Glutamatergic neuron (in vitro differentiated cells): ENCODE measurements at places on chromosomes 3 and 15.
A peak's percentile ranks its signal among the peaks of the same experiment; 100 is the strongest.

- DNase-seq, result peak; percentile 69
- H3K36me3 ChIP-seq, result no peaks in the 10 kb centered on the region
- H3K4me1 ChIP-seq, result peaks cover 10% of the 10 kb centered on the region
Observed at GRCh38 chr15:58932710-58933280, 684 bp downstream of the SLTM start.

- H3K4me3 ChIP-seq, result no peak overlapping the region
- no peaks in the 10 kb centered on the region for H3K36me3 ChIP-seq
- H3K27me3 ChIP-seq, result no peaks in the 10 kb centered on the region
- H3K27ac ChIP-seq, result no peak overlapping the region
Observed at GRCh38 chr15:86744198-86744780, 664.6 kb downstream of the AGBL1 start.

DNA sequence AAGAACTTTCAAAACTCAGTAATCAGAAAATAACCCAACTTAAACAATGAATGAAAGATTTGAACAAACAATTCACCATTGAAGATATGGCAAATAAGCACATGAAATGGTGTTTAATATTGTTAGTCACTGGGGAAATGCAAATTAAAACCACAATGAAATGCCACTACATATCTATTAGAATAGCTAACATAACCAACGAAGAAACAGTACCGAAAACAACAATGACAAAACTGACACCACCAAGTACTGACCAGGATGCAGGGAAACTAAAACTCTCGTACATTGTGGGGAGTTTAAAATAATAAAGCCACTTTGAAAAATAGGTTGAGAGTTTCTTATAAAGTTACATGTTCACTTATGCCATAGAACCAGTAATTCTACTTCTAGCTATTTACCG, 69.1 kb downstream of the KBTBD8 start:
- DNase-seq, result no peak
- peaks cover 2% of the 10 kb centered on the region for H3K27me3 ChIP-seq
- H3K27ac ChIP-seq, result no peak overlapping the region

DNA sequence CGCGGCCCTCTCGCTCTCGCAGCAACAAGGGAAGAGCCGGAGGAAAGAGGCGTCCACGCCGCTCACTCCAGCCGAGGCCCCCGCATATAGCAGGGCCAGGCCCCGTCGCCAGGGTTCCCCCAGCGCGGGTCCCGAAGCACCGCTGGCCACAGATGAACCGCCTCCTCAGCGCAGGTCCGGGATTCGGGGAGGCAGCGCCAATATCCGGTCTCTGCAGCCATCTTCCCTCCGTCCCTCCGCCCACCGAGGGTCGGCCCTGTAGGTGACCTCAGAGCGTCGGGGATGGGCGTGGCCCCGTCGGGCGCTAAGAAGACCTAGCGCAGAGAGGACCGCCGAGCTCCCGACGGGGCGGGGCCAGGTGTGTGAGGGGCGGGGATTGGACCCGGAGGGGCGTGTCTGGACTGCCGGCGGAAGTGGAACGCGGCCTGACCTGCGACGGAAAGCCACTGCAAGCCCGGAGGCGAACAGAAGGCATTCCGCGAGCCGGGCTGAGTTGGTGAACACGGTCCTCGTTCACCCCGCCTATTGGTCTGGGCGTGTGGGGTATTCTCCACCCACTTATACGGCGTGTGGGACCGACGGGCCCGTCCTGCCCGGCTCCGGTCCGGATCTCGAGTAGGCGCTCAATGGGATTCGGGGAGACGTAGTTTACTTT, 26.8 kb upstream of the MTHFS start:
- peak; percentile 99 for DNase-seq
- peak overlapping the region; percentile 99 for H3K27ac ChIP-seq
- H3K36me3 ChIP-seq, result peaks cover 23% of the 10 kb centered on the region
- H3K27me3 ChIP-seq, result peaks cover 8% of the 10 kb centered on the region

DNA sequence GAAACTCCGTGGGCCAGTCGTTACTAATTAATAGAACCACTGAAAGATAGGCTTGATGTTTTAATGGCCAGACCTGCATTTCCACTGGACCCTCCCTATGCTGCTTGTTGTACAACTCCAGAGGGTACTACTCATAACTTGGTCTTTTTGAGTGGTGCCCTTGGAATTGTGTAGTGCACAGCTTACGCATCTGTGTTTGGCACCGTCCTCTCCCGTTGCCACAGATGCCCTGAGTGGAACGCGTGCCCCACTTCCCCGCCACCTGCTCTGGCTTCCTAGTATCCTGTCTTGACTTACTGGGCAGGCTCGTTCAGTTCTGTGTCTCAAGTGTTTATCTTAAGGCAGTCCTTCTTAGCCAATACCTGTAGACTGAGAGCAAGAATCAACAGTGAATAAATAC, 78.7 kb downstream of the USP13 start:
- H3K27me3 ChIP-seq, result peaks cover 3% of the 10 kb centered on the region
- DNase-seq, result no peak
- H3K36me3 ChIP-seq, result no peaks in the 10 kb centered on the region
- H3K4me3 ChIP-seq, result no peak overlapping the region

DNA sequence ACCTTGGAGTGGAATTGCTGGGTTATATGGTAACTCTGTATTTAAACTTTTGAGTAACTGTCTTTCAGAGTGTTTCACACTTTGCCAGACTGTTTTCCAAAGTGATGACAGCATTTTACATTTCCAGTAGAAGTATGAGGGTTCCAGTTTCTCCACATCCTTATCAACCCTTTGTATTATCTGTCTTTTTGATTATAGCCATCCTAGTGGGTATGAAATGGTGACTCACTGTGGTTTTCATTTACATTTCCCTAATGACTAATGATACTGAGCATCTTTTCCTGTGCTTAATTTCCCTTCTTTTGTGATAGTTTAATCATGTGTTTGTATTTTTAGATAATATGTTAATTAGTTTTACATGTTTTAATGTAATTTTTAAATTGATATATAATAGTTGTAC, 138.1 kb upstream of the DAZL start:
- no peak overlapping the region for H3K4me3 ChIP-seq
- H3K27me3 ChIP-seq, result no peaks in the 10 kb centered on the region
- H3K27ac ChIP-seq, result no peak overlapping the region
- H3K4me1 ChIP-seq, result no peaks in the 10 kb centered on the region
- peaks cover 14% of the 10 kb centered on the region for H3K36me3 ChIP-seq

GRCh38 chr3:58471025-58471887, 20.6 kb upstream of the KCTD6 start:
- no peak overlapping the region for H3K27ac ChIP-seq
- H3K36me3 ChIP-seq, result no peaks in the 10 kb centered on the region
- peaks cover 7% of the 10 kb centered on the region for H3K27me3 ChIP-seq
- no peak for DNase-seq

DNA sequence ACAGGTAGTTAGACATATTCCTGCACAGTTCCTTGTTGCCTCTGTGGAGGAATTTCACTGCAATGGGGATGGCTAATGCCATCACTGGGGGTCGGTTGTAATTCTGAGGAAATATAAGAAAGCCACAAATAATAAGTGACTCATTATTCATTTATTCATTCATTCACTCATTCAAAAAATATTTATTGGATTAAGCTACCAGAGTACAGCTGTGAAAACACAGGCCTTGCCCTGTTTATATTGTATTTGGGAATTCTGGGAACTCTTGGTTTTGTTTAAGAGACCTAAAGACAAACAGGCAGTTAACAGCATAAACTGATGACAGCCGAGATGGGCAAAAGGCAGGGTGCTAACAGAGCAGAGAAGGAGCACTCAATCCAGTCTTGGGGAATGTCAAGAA, 23.6 kb downstream of the PTX3 start:
- H3K4me1 ChIP-seq, result no peaks in the 10 kb centered on the region
- DNase-seq, result no peak
- H3K27ac ChIP-seq, result no peak overlapping the region
- H3K4me3 ChIP-seq, result no peak overlapping the region
- H3K36me3 ChIP-seq, result no peaks in the 10 kb centered on the region

DNA sequence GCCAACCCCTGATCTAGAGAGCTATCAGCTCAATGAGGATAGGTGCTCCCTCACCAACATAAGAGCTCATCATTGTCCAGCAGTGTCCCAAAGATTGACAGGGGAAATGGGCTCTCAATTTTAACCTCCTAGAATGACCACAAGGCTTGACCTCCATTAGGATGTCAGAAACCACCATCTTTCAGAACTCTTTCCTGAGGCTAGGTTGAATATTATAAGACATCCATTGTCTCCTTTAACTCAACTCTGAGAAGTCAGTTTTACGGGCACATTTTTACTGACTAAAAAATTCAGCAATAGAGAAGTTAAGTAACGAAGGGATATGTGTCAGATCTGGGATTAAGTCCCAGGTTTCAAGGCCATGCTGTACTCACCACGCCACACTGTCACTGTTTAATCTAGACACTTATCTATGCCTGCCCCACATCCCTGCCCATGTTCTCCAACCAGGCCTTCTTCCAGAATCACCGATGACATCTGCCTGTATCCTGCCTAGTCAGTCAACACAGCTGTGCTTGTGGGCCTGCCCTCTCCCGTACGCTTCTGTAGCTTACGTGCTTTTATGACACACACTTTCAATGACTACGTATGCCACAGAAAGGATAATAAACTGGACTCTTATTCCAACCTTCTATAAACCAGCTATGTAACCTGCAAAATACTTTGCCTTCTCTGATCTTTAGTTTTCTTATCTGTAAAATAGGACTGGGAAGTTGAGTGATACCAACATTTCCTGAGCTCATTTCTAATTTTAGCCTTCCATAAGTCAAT, 17.1 kb upstream of the MUC13 start:
- H3K4me3 ChIP-seq, result no peak overlapping the region
- H3K27me3 ChIP-seq, result peaks cover 1% of the 10 kb centered on the region
- no peak for DNase-seq
- H3K4me1 ChIP-seq, result no peaks in the 10 kb centered on the region

GRCh38 chr15:79171320-79172031, 80.9 kb upstream of the RASGRF1 start:
- H3K27ac ChIP-seq, result peak overlapping the region; percentile 36
- no peak overlapping the region for H3K4me3 ChIP-seq
- H3K4me1 ChIP-seq, result peaks cover 13% of the 10 kb centered on the region
- H3K27me3 ChIP-seq, result no peaks in the 10 kb centered on the region
- DNase-seq, result no peak
- no peaks in the 10 kb centered on the region for H3K36me3 ChIP-seq

DNA sequence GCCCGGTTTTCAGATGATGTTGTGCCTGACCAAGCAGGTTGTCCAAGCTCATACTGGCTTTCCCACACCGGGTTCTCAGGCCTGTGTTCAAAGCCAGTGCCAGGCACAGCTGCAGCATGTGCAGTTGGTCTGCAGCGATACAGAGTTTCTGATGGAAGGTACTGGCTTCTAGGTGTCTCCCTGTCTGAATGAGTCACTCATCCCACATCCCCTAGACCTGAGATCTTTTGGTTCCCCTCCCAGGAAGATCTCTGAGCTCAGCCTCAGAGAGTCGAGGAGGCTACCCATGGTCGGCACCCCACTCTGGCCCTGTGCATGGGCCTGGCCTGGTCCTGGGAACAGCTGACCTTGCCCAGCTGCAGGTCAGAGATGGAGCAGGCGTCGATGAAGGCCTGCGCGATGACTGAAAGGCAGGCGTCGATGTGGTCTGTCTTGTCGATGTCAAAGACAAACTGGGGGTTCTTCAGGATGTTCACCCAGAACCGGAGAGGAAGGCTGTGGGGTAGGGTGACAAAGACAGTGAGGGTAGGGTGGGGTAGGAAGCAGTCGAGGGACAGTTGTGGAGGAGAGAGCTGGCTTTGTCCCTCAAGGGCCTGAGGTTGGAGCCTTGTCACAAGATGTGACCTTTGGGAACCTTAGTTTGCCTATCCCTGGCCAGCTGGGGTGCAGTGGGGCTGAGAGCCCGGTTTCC, 15.3 kb downstream of the H1-8 start:
- peaks cover 37% of the 10 kb centered on the region for H3K4me1 ChIP-seq
- no peak overlapping the region for H3K4me3 ChIP-seq
- peaks cover 5% of the 10 kb centered on the region for H3K36me3 ChIP-seq
- no peak for DNase-seq
- H3K27me3 ChIP-seq, result peaks cover 2% of the 10 kb centered on the region

DNA sequence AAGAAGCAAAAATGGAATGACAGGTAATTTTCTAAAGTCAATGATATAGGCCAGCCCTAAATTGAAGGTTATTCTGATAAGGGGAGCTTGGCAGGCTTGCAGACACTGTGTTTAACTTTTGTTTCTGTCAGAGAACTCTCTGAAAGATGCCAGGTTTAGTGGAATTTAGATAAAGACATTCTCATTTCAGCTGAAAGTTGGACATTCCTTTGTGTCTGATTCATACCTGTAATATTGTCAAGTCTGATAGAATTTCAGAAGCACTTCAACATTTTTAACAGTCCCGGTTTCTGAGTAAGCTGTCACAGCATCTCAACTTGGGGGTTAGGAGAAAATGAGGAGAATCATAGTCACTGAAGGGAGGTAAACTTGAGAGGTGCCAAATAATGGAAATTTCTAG, 84.0 kb downstream of the DIPK2A start:
- no peak overlapping the region for H3K27ac ChIP-seq
- H3K4me1 ChIP-seq, result no peaks in the 10 kb centered on the region
- no peaks in the 10 kb centered on the region for H3K27me3 ChIP-seq
- no peaks in the 10 kb centered on the region for H3K36me3 ChIP-seq

GRCh38 chr3:45054196-45054857, 28.2 kb downstream of the CLEC3B start:
- H3K36me3 ChIP-seq, result peaks cover 4% of the 10 kb centered on the region
- DNase-seq, result no peak
- no peak overlapping the region for H3K4me3 ChIP-seq
- peaks cover 3% of the 10 kb centered on the region for H3K4me1 ChIP-seq
- no peak overlapping the region for H3K27ac ChIP-seq

DNA sequence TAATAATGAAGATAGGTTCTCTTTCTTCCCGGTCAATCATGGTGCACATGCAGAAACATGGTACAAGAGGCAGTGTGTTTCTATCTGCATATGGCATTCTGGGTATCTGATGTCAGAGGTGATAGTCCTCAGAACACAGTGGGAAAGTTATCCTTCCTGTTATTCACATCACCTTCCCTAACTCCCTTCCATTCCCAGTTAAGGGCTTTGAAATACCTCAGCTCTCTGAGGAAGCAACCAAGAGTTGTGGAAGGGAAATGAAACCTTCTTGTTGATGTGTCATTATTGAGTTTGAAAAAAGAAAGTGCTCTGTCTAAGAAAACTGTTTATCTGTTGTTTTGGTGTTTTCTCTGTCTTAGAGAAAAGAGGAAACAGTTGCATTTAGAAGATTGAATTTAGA, 21.9 kb upstream of the P2RY13 start:
- H3K27ac ChIP-seq, result no peak overlapping the region
- H3K4me3 ChIP-seq, result no peak overlapping the region
- no peaks in the 10 kb centered on the region for H3K27me3 ChIP-seq
- DNase-seq, result no peak
- H3K36me3 ChIP-seq, result no peaks in the 10 kb centered on the region

GRCh38 chr3:9146367-9147071, 102.9 kb downstream of the SRGAP3 start:
- H3K27me3 ChIP-seq, result peaks cover 12% of the 10 kb centered on the region
- H3K36me3 ChIP-seq, result peaks cover 34% of the 10 kb centered on the region
- no peak for DNase-seq
- H3K4me3 ChIP-seq, result no peak overlapping the region
- peaks cover 4% of the 10 kb centered on the region for H3K4me1 ChIP-seq

DNA sequence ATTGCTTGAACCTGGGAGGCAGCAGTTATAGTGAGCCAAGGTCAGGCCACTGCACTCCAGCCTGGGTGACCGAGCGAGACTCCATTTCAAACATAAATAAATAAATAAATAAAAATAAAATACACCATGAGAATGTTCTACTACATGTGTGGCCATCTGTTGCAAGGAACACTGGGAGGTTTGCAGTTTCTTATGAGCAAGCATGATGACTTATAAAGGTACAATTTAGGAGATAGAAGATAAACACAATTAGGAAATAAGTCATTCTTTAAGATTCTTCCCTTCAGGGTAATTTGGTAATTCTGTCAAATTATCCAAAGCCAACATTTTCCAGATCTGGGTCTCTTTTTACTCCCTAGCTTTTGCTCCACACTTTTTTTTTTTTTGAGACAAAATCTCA, 13.4 kb downstream of the HTR3C start:
- H3K36me3 ChIP-seq, result peaks cover 9% of the 10 kb centered on the region
- no peak overlapping the region for H3K27ac ChIP-seq
- H3K4me1 ChIP-seq, result no peaks in the 10 kb centered on the region
